Stimulated activated CD4-positive, alpha-beta T cell treated with anti-CD3 and anti-CD28 coated beads, Interleukin-15, amount 100 ng/mL, for 1 hour (primary cell): ENCODE measurements at places on chromosomes 4 and X.

- DNase-seq, result no peak
Observed at GRCh38 chr4:151558496-151559113, 149.6 kb downstream of the FHIP1A start.

- no peak for DNase-seq
Observed at GRCh38 chrX:70332600-70332999, 42.7 kb downstream of the KIF4A start.

- DNase-seq, result no peak
Observed at GRCh38 chr4:165443276-165443675, 64.5 kb downstream of the CPE start.

DNA sequence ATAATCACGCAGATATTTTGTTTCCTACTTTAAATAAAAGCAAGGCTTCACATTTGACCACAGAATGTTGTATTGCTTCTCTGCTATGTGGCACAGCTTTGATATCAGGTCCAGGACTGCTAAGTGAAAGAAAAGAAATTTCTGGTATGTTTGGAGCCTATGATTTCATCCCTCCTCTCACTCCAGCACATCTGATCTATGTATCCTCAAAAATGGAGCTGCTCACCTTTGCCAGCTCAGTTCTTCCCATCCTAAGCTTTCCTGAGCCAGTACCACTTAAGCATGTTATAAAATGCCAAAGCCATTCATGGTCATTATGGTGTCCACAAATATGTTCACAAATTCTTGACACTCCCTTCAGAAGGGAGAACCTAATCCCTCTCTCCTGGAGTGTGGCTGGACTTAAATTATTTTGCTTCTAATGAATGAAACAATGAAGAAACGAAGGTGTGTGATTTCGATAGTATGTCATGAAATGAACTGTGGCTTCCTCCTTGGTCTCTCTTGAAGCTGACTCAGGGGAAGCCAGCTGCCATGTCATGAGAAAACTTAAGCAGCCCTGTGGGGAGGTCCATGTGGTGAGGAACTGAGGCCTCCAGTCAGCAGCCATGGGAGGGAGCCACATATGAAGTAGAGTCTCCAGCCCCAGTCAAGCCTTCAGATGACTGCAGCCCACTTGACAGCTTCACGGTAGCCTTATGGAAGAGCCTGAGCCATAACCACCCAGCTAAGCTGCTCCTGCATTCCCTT is 207.7 kb downstream of the MGST2 start:
- no peak for DNase-seq

- no peak for DNase-seq
Observed at GRCh38 chrX:120485315-120485637, 16.2 kb upstream of the LAMP2 start.

DNA sequence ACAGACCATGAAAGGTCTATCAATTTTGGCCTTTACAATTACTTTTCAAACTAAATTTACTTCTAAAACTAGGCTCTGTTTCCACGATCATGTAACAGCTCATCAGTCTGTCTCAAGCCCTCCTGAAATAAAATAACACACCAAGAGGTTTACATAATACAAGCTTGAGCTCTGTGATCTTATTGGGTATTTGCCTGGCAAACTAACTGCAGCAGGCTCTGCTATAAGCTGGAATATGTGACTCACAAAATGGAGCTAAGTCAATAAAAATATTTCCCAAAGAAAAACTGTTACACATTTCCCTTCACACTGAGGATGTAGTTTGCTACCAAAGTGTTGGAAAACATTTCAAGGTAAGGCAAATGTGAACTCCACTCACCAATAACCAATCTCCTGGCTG is 94.7 kb upstream of the GPM6B start:
- no peak for DNase-seq

GRCh38 chr4:143397335-143397734 is 60.7 kb downstream of the GAB1 start:
- no peak for DNase-seq

DNA sequence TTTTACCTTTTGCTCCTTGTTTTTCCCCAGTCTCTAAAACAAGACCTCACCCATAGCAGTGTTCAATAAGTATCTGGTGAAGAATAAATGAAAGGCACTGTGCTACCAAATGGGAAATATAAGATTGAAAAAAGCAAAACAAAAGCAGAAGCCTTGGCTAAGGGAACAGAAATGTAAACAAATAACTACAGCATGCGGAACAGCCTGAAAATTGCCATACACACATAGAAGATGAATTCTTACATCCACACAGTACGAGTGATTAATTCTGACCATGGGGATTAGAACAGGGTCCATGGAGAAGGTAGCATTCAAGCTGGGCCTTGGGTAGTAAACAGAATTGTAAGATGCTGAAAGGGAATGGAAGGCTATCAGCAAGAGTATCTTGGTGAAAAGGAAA is 40.5 kb downstream of the TMEM150C start:
- DNase-seq, result no peak

- DNase-seq, result no peak
Observed at GRCh38 chrX:42491137-42491907, 286.6 kb downstream of the PPP1R2C start.

DNA sequence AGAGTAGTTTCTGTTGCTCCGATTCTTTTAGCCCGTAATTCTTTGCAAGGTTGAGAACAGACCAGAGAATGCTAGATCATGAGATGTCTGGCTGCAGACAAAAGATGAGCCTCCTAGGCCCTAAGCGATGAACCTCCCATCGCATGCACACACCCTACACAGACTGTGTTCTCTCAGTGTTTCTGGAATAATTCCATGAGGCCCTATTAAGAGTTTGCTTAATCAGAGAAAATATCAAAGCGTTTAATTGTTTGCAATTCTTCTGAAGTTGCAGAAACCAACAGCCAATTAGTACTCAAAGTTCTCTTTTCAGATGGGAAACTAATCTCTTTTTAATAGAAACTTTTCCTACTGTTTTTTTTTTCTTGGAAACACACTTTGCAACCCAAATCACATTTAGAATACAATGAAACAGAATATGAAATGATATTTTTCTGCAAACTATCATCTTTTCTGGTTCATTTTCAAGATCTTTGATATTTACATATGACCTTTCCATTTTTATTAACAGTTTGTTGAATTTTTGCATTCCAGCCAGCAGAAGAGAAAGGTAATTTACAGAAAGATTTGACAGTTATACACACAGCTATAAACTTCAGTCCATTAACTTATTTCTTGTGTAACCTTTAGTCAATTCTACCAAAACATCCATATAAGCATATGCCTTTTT is 1525.6 kb downstream of the ARAP2 start:
- DNase-seq, result no peak

- DNase-seq, result no peak
Observed at GRCh38 chr4:93852680-93853079, 24.1 kb downstream of the ATOH1 start.

GRCh38 chr4:98586962-98587354 is 71.5 kb downstream of the TSPAN5 start:
- DNase-seq, result no peak

GRCh38 chr4:22573641-22574040 is 57.8 kb upstream of the ADGRA3 start:
- DNase-seq, result no peak

- no peak for DNase-seq
Observed at GRCh38 chr4:169154121-169154520, 116.6 kb downstream of the SH3RF1 start.

DNA sequence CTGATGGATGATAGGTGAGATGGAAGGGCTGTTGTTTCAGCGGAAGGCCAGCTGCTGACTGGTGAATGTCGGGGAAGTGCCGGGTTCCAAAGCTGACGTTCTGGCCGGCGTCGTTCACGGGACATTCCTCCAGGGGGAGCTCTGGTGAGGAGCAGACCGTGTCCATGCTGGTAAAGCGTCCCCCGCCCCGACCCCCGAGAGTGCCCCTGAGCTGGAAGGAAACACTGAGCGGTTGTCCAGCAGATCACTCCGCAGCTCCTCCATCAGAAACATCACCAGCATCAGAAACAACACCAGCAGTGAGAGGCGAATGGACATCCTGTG is 18.6 kb upstream of the ADRA2C start:
- DNase-seq, result no peak

DNA sequence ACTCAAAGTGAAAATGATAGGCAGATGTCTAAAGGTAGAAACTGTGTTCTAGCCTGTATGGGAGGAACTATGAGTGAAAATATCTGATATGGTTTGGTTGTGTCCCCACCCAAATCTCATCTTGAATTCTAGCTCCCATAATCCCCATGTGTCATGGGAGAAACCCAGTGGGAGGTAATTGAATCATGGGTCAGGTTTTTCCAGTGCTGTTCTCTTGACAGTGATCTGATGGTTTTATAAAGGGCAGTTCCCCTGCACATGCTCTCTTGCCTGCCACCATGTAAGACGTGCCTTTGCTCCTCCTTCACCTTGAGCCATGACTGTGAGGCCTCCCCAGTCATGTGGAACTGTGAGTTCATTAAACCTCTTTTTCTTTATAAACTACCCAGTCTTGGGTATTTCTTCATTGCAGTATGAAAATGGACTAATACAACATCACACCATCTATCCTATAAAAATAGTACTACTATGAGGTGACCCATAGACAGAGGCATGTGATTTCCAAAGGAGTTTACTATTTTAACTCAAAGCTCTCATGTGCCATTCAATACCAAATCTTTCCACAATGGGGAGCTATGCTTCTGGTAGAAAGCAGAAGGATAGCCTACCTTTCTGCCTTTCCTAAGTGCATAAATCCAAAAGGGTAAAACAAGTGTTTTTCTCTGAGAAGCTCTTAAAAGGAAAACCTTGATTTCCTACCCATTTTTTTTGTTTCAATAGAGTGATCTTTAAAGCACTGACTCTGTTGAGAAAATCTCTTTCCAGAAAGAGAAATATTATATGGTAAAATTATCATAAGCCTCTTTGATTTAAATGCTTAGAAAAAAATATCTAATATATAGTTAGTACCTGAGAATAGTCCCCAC is 38.8 kb downstream of the SEC31A start:
- DNase-seq, result no peak

- DNase-seq, result no peak
Observed at GRCh38 chr4:139843641-139844040, 178.0 kb downstream of the MGST2 start.

- DNase-seq, result no peak
Observed at GRCh38 chr4:124722071-124722470, 9.5 kb upstream of the ANKRD50 start.

DNA sequence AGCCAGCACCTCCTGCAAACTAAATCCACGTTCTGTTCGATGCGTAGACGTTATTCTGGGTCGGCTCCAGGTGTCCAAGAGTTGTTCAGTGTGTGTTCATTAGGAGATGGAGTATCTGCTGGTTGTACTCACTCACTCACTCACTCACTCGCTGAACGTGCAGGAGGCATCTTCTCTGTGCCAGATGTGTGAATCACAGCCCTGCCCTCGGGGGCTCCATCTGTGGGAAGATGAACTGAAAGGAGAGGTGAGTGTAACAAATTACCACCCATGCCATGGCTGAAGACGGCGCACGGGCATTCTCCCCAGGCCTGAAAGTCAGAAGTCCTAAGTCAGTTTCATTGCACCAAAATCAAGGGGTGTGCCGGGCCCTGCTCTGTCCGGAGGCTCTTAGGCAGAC is 16.1 kb downstream of the NSG1 start:
- DNase-seq, result no peak

DNA sequence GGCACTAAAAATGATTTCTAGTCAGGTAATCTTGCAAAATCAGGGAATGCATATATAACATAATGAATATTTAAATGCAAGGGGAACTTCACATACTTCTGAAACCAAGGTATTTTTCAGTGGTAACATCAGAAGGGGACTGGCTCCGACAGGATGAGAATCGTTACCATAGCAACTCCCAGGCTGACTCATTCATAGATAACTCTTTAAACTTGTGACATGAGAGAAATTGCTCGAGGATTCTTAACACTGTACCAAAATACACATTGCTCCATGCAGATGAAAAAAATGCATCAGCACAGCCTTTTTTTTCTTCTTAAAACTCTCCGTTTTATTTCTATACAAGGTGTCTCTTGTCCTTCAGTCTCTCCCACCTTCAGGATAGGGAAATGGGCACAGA is 114.3 kb downstream of the GABRB1 start:
- DNase-seq, result no peak

GRCh38 chr4:166091912-166092510 is 219.0 kb downstream of the TLL1 start:
- no peak for DNase-seq
